ENCODE measurements at places on chromosomes 12 and 14.

- no peak for DNase-seq
Measured at GRCh38 chr12:83389237-83389996, 702.7 kb downstream of the TMTC2 start.

DNA sequence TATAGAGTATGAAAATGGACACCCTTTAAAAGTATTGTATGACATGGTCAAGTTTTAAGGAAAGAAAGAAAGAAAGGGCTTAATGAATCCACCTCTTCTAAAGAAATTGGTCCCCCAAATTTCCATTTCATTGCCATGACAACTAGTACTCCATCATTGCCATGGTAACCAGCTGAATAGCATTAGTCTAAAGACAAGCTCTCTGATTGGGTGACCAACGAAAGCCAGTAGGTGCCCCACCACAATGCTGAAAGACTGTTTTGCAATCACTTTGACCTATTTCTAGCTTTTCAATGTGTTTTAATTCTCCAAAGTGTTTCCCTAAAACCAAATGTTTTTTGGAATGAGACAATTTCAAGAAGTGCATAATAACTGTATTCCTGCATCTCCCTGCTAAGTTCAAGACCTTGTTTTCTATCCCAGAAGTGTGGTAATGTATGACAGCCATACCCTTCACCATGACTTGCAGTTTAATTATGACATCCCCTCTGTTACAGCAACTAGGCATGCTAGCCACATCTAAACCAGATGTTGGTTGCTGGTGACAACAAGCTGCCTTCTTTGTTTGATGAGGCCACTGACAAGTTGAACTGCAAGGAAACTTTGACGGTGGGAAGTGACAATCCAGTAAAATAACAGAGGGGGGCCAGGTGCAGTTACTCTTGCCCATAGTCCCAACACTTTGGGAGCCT is 46.7 kb downstream of the KICS2 start:
- DNase-seq = no peak

DNA sequence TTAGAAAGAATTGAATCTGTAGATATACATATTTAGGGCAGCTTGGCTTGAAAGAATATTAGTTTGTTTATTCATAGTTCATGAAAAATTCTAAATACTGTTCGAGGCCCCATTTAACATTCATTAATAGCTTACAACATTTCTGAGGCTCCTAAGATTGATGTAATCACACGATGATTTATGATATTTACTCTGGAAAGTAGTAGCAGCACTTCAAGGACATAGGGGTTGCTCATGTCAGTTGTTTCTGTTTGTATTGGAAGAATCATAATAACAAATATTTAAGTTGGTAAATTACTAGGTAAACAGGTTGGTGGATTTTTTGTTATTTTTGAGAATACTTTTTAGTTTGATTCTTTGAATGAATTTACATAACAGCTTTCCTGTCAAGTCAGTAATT is 30.4 kb downstream of the CAND1 start:
- no peak for DNase-seq

GRCh38 chr12:108612788-108613282 is 15.0 kb upstream of the TMEM119 start:
- DNase-seq = no peak

DNA sequence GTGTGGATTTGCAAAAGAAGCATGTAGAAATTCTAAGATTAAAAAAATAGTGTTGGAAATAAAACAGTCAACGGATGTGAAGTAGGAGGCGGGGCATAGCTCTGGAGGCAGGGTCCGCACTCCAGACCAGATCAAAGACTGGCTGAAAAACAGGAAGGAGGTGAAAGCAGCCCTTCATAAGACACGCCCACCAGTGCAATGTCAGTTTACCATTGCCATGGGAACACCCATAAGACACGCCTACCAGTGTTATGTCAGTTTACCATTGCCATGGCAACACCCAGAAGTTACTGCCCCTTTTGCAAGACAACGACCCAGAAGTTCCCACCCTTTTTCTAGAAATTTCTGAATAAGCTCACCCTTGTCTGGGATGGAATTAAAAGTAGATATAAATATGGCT is 87.1 kb downstream of the FZD10 start:
- DNase-seq = no peak

DNA sequence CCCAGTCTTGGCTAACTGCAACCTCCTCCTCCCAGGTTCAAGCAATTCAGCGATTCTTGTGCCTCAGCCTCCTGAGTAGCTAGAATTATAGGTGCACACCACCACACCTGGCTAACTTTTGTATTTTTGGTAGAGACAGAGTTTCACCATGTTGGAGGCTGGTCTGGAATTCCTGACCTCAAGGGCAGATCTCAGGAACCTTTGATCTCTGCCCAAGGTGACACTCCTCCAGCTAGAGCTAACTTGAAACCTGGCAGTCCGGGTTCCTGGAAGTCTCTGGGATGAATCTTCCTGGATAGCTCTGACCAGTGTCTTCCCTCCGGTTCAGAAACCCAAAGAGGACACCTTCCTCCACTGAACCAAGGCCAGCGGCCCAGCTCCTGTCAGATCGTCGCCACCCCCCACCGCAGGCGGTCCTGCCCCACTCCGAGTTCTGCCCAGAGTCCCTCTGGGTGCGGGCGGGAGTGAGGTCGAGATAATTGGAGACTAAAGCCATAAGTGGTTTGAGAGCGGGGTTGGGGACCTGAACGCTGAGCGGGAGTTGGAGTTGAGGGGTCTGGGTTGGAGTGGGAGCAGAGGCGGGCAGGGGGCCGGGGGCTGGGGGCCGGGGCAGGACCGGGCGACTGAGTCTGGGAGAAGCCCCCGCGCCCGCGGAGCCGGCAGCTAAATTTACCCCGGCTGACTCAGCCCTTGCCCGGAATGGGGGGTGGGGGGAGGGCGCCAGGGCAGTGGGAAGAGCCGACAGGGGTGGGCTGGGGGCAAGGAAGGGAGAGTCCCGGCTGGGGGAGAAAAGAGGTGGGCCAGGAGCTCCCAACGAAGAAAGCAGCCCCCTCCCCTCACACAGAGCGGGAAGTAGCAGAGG is 4.7 kb downstream of the DDN start:
- no peak for DNase-seq

- no peak for DNase-seq
Measured at GRCh38 chr14:30275604-30276003, 283.4 kb upstream of the G2E3 start.
